Stimulated activated CD4-positive, alpha-beta T cell treated with anti-CD3 and anti-CD28 coated beads, TNF-alpha, amount 100 ng/mL, for 1 hour (primary cell): ENCODE measurements at places on chromosomes 1 and 21.

- no peak for DNase-seq
These were observed 69.2 kb downstream of the NME7 start for GRCh38 chr1:169298441-169298840.

- no peak for DNase-seq
These were observed 267.6 kb downstream of the GPATCH2 start for GRCh38 chr1:217363319-217363718.

DNA sequence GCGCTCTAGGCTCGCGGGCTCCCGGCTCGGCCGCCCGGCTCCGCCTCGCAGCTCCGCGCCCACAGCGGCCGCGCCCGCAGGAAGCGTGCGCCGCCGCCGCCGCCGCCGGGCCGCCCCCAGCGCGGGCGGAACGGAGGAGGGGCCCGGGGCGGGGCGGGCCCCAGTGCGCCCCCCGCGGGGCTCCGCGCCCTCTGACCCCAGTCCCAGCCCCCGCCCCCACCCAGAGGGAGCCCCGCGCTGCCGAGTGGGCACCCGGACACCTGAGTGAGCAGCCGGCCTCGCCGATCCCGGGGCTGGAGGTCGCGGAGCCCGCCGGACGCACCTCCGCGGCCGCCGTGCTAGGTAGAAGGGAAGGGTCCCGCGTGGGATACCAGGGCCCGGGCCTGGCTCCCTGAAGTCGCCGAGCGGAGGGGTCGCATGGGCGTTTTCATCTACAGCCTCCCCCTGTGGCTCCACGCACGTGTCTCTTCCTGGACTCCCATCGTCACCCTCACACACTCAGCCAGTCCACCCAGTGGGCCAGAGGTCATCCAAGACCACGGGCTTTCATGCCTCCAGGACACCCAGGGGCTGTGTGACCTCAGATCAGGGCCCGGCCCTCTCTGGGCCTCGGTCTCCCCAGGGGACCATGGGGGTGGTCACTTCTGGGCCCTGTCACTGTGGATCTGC lies at the start of gene SDC3:
SDC3 (minus strand) TSS at position 63 of the 669 bp plus-strand sequence. CDS start 172 bp downstream, outside the sequence.
- no peak for DNase-seq

GRCh38 chr1:157105988-157106812 lies 6.6 kb upstream of the ETV3L start:
- no peak for DNase-seq

- no peak for DNase-seq
These were observed 1044.9 kb downstream of the BRINP3 start for GRCh38 chr1:189432753-189433152.

DNA sequence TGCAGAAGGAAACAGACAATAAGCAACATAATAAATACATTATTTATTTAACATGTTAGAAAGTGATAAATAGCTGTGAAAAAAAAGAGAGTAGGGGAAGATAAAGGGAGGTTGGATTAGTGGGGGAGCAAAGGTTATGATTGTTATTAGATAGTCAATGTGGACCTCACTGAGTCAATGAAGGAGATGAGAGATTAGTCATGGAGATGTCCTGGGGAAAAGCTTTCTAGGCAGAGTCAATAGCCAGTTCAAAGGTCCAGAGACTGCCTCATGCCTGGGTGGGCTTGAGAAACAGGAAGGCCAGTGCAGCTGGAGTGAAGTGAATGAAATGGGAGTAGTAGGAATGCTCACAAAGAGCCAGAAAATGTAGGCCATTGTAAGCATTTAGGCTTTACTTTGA lies 187.1 kb upstream of the CACYBP start:
- no peak for DNase-seq

DNA sequence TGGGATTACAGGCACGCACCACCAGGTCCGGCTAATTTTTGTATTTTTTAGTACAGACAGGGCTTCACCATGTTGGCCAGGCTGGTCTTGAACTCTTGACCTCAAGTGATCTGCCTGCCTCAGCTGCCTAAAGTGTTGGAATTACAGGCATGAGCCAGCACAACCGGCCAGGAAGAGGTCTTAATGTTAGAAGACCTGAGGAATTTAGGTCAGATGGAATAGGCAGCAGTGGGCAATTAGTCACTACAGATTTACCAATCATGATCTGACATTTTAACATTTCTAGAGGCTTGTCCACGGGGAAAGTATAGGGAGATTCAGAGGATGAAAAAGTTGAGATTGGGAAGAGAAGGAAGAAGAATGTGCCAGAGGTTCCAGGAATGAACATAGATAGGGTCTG lies 8.9 kb upstream of the APP start:
- DNase-seq: no peak

- no peak for DNase-seq
These were observed 5.2 kb downstream of the GPR25 start for GRCh38 chr1:200877839-200878551.

GRCh38 chr1:43870306-43870705 lies 63.3 kb upstream of the ARTN start:
- no peak for DNase-seq

GRCh38 chr1:150479370-150479769 lies 7.8 kb upstream of the TARS2 start:
- no peak for DNase-seq

DNA sequence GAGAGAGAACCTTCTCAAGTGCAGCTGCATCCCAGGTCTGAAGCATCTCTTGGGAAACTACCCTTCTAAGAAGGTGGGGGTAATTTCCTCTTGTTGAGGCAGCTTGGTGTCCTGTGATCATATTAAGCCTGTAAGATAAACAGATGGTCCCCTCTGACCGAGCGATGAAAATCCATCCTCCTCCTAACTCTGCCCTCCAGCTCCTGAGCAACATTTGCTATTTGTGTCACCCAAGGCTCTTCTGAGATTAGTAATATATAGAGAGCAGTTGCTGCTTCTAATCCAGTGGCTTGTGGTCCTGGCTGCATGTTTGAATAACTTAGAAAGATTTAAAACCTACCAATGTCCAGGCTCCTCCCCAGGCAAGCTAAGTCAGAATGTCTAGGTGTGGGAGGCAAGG lies 123.7 kb downstream of the DISC1 start:
- no peak for DNase-seq

DNA sequence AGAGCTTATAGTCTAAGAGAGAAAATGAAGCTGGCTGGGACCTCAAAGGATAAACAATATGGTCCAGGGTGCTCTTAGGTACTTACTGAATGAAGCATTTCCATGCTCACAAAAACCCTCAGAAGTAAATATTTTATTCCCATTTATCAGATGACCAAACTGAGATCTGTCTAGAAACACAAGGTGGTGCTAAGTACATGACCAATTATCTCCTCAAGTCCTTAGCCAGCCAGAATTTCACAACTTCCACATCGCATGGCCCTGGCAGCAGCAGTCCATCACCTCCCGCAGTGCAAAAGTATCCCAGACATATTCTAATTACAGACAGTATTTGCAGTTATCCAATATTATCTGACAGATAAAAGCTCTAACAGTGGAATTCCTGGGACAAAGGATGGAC lies 321.7 kb upstream of the PROX1 start:
- DNase-seq: no peak

GRCh38 chr1:206663832-206664652 lies 20.7 kb upstream of the MAPKAPK2 start:
- DNase-seq: peak; percentile 42

DNA sequence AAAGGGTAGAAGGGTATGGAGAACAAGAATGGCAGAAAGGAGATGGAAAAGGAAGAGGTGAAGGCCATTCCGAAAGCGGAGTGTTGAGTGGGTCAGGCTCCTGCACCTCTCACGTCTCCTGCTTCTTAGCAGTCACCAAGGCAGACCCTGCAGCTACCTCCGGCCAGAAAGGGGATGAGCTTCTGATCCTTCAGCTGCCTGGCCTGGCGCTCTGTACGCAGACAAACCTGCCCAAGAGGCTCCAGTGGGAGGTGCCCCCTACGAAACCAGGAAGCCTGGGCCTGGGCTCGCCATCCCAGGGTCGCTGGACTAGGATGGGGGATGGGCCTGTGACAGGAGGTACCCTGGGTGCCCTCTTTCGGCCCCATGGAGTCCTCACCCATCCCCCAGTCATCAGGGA lies 3.0 kb downstream of the GPR61 start:
- DNase-seq: no peak

- no peak for DNase-seq
These were observed 105.7 kb upstream of the TLR5 start for GRCh38 chr1:223248770-223249140.

DNA sequence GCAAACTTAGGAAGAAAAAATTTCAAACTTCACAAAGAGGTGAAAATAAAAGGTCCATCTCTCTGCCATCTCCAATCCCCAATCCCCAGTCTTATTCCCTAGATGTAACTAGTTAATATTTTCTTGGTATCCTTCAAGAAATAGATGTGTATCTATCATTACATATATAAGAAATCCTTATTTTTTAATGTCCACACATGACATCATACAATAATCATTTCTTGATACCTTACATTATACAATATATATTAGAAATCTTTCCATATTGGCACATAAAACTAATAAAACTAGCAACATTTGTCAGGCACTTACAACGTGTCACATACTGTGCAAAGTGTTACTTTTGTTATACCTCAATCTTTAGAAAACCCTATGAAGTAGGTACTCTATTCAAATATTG lies 16.2 kb downstream of the DOCK7 start:
- DNase-seq: no peak

DNA sequence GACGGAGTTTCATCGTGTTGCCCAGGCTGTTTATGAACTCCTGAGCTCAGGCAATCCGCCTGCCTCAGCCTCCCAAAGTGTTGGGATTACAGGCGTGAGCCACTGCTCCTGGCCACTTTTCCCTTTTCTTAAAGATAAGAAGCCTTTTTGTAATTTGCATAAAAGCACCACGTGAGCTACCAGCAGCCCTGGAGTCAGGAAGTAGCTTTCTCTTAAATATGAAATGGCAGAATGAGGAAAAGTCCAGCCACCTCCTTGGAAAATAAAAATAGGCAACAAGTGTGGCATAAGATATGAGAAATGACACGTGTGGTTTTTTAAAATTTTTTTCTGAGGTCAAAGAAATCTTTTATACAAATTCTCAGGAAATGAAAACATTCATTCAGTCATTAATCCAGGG lies 259.7 kb downstream of the DYRK1A start:
- DNase-seq: no peak

DNA sequence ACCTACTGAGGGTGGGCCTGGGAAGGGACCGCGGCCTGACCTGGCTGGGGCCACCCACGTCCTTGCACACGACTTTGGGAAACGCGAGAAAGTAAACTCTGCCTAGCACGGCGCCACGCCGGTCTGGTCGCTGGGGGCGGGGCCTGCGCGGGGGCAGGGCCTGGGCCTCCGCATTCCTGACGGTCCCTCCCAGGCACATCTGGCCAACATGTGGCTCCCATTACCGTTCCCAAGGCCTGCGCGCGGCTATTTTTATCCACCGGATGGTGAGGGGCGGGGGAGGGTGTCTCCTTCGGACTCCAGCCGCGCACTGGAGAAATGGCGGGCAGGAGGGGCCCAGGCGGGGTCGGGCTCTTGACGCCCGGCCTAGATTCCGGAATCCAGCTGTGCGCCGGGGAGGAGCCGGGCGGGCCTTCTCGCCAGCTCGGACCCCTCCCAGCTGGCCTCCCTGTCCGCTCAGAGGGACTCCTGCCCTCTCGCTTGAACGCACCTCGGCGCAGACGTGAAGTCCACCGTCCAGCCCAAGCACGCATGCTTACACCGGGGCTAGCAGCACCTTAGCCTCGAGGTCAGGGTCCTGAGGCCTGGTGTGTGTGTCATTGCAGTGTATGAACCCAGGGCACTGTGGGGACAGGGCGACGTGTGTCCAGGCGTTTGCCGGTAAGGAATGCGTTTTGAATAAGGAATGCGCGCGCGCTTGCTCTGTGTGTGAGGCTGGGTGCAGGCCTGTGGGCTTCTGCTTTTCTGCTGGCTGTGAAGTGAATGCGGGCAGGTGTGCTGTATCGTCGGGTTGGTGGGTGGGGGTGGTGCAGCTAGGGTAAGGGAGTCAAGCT lies 2.1 kb downstream of the EVA1B start:
- no peak for DNase-seq

DNA sequence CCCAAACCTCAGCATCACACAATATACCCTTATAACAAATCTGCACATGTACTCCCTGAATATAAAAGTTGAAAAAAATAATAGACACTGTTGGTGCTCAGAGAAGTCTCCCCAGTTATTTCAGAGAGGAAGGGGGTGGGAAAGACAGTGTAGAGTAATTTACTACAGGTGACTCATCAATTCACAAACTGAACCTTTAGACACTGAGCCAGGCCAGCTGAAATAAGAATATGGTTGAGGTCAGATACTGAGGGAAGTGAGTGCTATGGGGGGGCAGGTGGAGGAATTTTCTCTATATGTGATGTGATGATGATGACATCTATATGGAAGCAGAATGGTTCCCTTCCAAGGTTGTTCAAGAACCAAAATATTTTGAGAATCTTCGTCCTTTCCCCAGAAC lies 50.1 kb downstream of the MRPL39 start:
- DNase-seq: no peak

GRCh38 chr21:24781146-24781545 lies 826.1 kb downstream of the MRPL39 start:
- no peak for DNase-seq

GRCh38 chr21:43832158-43832550 lies 32.9 kb upstream of the AGPAT3 start:
- no peak for DNase-seq

DNA sequence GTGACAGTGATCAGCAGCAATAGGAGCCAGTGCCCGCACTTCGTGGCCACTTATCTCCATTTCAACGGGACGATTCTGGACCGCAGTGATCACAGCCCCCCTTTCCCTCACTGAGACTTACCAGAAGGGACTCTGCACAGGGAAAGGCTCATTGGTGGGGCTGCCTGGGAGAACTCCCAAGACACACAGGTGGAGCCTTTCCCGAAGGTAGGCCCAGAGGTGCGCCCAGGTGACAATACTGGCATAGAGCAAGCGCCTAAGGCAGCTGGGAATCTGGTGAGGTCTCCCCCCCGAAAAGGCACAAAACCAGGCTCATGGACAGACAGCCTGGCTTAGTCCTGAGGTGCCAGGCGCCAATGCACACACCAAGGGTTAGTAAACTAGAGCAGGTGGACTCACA lies 318.9 kb downstream of the AJAP1 start:
- DNase-seq: no peak

DNA sequence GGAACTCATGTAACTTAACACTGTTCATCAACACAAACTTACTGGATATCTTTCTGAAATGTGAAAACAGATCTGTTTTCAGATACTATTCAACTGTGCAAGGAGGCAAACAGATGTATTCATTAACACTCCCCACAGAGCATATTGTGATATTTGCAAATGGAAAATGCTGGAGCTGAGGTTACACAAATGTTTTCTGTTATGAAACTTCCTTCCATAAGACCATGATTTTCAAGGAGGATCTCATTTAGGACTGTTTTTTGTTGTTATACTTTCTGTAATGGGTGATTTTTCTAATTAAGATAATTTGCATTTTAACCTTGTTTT lies 56.1 kb downstream of the GABPA start:
- DNase-seq: no peak

- no peak for DNase-seq
These were observed 515.3 kb upstream of the NR5A2 start for GRCh38 chr1:199512037-199512710.

DNA sequence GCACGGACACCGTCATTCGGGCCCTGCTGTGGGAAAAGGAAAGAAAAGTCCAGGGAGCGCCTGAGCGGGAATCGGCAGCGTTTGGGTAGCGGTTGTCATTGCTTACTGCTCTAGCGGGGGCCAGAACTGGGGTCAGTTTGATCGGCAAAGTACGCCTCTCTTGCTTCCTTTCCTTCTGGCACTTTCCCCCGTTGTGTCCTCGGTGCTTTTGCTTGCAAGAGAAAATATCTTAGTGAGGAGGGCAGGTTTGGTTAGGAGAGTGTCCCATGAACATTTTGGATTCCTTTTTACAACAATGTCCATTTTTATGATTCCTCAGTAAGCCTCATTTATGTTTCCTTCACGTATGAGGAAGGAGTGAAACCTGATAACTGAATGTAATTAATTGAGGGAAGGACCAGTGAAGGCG lies 670 bp downstream of the ST3GAL3 start:
- DNase-seq: no peak
